BJ (cell line): ENCODE measurements at places on chromosomes 2 and 18. TPM values are rescaled to one million over a fixed set of nuclear protein-coding genes. Genes with fewer than 3 reads are reported as not detected.

TBR1 gene
- polyA plus RNA-seq: not detected in 2 replicates

TMEM169 gene
- polyA plus RNA-seq: 0.05 and 0.10 TPM in 2 replicates

DNA sequence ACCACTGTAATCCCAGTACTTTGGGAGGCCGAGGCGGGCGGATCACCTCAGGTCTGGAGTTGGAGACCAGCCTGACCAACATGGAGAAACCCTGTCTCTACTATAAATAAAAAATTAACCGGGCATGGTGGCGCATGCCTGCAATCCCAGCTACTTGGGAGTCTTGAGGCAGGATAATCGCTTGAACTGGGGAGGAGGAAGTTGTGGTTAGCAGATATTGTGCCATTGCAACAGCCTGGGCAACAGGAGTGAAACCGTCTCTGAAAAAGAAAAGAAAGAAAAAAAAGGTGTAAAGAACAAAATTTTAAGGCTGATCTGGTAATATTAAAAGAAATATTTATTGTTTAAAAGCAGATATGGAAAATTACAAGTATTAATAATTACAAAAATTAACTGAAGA, 29.7 kb downstream of the ZNF804A start:
- no peak for DNase-seq

DNA sequence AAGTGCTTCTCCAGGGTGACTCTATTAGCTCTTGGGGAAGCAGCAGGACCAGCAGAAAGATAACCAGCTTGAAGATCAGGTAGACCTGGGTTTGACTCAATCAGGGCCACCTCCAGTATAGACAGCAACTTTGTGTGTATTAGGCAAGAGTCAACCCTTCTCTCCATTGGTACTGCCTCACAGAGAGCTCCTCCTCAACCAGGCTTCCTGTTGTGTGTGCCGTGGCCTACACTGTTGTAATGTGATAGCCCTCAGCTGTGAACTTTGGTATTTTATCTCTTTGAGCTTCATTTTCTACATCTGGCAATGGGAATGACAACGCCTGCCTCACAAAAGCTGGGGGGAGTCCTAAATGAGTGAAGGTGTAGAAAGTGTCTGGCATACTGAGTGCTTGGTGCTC, 17.0 kb upstream of the MAP3K20 start:
- no peak for DNase-seq

DNA sequence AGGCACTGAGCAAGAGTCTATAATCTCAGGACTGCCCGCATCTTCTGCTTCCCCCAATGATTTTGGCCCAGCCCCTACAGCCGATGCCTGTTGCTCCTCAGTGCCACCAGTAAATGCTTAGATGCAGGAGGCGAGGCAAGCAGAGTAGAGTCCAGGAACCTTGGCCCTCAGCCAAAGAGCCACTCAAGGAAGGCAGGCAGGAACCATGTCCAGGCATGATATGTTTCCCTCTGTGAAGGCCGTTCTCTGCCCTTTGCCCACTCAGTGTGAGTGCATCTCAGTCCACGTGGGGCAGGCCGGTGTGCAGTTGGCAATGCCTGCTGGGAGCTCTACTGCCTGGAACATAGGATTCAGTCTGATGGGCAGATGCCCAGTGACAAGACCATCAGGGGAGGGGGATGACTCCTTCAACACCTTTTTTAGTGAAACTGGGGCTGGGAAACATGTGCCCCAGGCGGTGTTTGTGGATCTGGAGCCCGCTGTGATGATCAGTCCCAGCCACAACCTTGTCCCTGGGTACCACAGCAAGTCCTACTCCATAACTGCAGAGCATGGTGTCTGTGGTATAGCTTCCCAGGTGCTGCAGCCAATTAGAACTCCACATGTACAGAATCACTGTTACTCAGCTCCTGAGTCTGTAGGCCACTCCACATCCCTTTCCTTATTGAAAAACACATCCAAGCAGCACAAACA, 9.7 kb upstream of the DNAJB2 start:
- DNase-seq: no peak

DNA sequence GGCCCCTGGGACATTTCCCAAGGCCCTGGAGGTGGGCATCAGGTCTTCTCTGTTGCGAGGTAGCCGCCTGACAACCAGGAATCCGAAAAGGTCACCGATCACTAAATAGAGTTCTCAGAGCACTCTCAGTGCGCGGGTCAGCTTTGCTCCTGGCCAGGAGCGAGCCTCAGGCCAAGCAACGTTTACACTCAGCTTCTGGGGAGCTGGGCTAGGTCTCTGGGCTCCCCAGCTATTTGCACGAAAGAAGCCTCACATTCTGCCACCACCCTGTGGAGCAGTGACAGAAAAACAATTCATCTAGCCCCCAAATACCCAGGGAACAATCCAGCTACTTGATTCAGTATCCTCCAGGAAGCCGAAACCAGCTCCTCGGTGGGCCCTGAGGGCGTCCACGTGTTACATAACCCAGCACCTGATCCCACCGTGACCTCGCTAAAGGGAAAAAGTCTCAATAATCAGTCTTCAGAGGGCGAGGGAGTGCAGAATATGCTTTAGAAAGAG, 3.3 kb downstream of the SH3BP4 start:
- DNase-seq: no peak

- DNase-seq: no peak
Measured at GRCh38 chr2:24920098-24920808, at the start of gene ADCY3. Gene ADCY3, minus strand, starts transcription at chr2:24920237. Its CDS starts 1,250 bp downstream, at chr2:24918987.

GRCh38 chr18:13220361-13220991, 1.9 kb downstream of the LDLRAD4 start:
- no peak for DNase-seq

- no peak for DNase-seq
Measured at GRCh38 chr18:57728941-57729511, 74.1 kb downstream of the ATP8B1 start.

DNA sequence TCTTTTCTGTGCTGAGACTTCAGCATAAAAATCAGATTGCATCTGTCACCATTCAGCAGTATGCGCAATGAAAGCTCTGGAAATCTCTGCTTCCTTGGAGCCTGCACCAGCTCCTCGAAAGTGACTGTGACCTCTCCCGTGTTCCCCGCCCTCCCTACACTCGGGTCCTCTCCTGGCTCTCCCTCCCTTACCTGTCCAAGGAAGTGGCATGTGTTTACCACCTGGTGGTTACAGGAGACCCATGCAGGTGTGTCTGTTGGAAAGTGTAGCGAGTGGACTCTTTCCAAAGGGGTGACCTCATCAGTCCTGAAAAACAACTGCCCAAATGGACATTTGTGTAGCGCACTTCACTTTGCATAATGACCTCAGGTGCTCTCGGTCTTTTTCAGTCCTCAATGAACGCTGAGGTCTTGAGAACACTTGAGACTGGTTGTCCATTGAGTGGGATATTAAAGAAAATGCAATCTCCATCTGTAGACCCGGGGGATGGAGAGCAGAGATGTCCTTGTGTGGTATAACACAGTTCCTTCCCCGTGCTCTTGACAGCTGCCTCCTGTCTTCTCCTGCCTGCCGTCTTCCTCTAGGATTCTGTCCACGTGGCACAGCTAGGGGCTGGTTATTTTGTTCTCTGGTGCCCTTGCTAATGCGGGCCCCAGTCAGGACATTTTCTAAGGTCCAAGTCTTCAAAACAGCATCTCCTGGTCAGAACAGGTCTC, 133.2 kb downstream of the ACKR3 start:
- DNase-seq: no peak

DNA sequence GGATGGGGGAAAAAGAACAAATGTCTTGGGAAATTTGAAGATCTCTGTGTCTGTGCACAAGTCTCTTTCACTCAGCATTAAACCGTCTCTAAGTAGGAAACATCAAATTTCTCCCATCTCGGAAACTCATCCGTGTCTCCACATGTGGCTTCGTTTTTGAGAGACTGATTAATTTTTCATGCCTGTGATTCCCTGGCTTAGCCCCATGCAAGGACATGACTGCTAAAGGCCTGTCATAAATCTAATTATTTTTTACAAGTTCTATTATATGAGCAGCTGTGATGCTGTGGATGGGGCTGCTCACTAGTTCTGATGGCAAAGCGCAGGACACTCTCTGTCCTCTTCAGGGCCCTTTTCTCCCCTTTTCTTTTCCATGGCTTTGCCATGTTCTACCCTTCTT, 129.1 kb downstream of the RGPD3 start:
- no peak for DNase-seq

DNA sequence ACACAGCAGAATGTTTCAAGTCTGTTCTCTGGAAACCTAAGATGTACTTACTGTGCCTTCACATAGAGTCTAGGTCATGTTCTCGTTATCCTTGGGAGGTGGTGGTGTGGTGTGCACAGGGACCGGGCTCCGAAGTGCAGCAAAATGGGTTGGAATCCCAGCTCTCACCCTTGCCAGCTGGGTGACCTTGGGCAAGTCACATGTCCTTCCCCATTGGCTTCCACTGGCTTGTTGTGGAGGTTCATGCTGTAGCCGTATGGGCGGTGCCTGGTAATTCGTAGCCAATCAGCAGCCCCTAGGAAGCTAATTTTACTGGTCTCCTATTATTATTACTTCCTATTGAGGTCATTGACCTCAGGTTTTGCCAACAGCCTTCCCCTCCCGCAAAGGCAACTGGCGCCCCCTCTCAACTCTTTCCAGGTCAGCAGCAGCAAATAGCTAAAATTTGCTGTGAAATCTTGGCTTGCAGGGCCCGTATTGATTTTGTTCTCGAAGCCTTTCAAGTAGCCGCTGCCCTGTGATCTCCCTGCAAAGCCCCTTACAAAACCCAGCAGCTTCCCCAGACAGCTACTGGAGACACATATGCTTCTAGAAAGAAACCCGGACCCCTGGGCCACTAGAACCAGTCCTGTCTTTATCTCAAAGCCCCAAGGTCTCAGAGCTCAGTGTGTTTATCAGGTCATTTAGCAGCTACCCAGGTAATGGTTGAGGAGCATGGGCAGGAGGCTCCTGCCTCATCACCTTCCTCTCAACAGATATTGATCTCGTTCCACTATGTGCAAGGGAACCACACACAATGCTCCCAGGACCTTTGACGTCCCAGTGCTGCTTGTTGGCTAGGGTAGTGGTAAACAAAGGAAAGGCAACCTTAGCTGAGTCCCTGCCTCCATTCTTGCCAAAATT, 66.5 kb upstream of the SLC1A4 start:
- DNase-seq: no peak

PRSS56 gene
- polyA plus RNA-seq: not detected in 2 replicates

RASGRP3 gene
- polyA plus RNA-seq: 1.7 and 2.6 TPM in 2 replicates

- DNase-seq: no peak
Measured at GRCh38 chr2:217654168-217654567, 348.6 kb downstream of the TNS1 start.

GRCh38 chr2:214747992-214748391, 61.5 kb downstream of the BARD1 start:
- no peak for DNase-seq

- no peak for DNase-seq
Measured at GRCh38 chr2:138720035-138720838, 60.0 kb downstream of the NXPH2 start.

DNA sequence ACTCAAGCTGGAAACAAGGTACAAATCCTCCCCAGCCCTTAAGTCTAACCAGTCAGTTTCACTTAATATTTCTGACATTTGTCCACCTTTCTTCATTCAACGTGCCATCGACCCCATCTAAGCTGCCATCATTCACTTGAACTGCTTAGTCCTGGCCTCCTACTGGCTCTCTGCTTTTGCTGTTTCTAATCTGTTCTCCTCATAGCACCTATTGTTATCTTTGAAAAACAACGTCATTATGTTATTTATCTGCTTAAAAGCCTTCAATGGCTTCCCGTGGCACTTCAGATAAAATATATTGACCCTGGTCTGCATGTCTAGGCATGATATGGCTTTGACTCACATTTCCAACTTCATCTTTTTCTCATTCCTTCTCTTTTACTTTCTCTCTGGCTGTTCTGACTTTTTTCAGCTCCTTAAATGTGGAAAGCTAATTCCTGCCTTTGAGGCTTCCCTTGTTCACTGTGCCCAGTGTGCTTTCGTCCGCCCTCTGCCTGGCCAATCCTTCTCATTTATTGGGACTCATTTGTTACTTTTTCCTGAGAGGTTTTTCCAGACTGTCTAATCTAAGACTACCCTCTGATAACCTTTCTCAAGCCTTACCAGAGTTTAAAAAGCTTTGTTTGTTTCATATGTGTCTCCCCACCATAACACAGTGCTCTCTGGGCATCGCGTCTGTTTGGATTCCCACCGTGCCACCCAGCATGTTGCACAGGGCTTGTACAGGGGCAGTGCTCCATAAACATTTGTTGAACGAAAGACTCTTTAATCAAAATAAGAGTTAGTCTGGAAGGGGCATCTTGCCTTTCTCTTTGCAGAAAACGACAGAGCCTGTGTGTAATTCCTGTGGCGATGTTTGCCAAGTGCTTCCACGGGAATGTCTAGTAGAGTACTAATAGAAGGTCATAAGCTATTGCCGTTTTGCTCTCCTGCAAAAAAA, 183.9 kb downstream of the FMNL2 start:
- DNase-seq: no peak

GMPPA gene
- polyA plus RNA-seq: 123 and 171 TPM in 2 replicates

POTEE gene
- not detected in 2 replicates for polyA plus RNA-seq

DNA sequence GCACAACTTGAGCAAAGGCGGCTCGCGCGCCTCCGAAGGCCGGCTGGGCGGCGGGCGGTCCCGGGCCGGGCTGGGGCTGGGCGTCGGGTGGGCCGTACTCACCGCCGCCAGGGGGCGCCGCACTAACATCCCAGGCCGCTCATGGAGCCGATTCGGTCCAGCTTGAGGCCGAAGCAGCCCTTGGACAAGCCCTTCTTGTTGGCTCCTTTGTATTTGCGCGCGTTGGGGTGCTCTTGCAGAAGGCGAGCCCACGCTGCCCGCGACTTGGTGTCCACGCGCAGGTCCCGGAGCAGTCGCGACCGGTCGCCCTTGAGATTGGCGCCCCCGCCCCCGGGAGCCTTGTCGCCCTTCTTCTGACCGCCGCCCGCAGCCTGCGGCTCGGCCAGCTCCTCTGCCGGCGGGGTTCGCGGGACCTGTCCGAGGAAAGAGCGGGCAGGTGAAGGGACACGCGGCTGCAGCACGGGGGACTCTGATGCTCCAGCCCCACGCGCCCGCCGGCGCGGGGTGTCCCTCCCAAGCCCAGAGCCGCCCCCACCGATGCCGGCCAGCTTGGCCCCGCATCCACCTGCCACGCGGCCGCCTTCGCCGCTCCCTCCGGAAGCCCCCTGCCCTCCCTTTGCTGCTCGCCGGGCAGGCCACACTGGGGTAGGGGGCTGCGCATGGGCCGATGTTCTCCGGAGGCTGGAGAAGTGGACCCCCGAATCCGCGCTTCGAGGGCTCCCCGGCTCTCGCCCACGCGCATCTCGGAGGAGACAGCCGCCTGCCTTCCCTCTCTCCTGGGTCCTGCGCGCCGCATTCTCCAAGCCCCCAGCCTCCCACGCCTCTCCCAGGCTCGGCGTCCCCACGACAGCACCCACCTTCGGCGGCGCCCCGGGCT, 655 bp downstream of the NPPC start:
- no peak for DNase-seq

CNGA3 gene
- polyA plus RNA-seq: not detected in 2 replicates

MAP2 gene
- polyA plus RNA-seq: 3.5 and 3.7 TPM in 2 replicates

GRCh38 chr2:167826906-167827305, 420.5 kb downstream of the STK39 start:
- no peak for DNase-seq

DNA sequence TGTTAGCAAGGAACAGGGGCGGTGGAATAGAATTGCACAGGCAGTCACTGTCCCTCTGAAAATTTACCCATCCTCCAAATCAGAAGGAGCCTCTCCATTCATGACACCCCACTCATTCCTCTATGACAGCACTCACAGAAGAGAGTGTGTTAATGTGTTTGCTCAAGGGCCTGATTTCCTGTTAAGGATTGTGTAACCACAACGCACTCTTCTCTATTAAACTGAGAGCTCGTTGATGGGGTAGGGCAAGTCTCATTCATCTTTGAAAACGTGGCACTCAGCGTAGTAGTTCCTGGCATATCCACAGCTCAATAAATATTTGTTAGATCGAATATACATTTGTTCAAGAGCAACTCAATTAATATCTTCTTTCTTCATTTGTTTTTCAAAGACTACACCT, 106.4 kb downstream of the VAPA start:
- no peak for DNase-seq

- no peak for DNase-seq
Measured at GRCh38 chr18:63147973-63148372, 171.6 kb downstream of the BCL2 start.

CTDSP1 gene
- polyA plus RNA-seq: 104 and 166 TPM in 2 replicates
